ENCODE measurements at places on chromosomes 13 and 19. TPM values are rescaled to one million over a fixed set of nuclear protein-coding genes. Genes with fewer than 3 reads are reported as not detected.

Gene MIA
- 0.69 TPM for total RNA-seq

Gene IGFL2
- 0.46 TPM for total RNA-seq

Gene TGDS
- total RNA-seq: 27.5 TPM

Gene CGB8
- total RNA-seq: not detected

Gene C19orf73
- total RNA-seq: 1.7 TPM

All from activated T-helper 2 cell treated with anti-CD3 and anti-CD28 coated beads, Interferon-gamma antibody, Interleukin-2, Interleukin-4, amounts not matched to agents 10 μg/mL and 5 μg/mL and 100 μg/mL, durations not matched to agents 14 hours and 24 hours and 36 hours (primary cell).